Esophagus (tissue), 2 donors: ENCODE measurements at places on chromosomes 6 and 20. TPM values are rescaled to one million over a fixed set of nuclear protein-coding genes. Genes with fewer than 3 reads are reported as not detected.

Gene NT5DC1
- 4.0 TPM for polyA plus RNA-seq

Gene SRMS
- 0.04 TPM for polyA plus RNA-seq

Gene WFDC8
- not detected for polyA plus RNA-seq

Gene ARMH2
- polyA plus RNA-seq: not detected

Gene C20orf202
- 0.27 TPM for polyA plus RNA-seq

Gene NEU1
- 13.6 TPM for polyA plus RNA-seq

Gene SH3BGRL2
- polyA plus RNA-seq: 28.8 TPM

Gene MYB
- polyA plus RNA-seq: 1.5 TPM
